Stimulated activated CD4-positive, alpha-beta T cell treated with anti-CD3 and anti-CD28 coated beads, Interleukin-4, amount 100 ng/mL, for 1 hour (primary cell): ENCODE measurements at places on chromosomes 6 and 20.

DNA sequence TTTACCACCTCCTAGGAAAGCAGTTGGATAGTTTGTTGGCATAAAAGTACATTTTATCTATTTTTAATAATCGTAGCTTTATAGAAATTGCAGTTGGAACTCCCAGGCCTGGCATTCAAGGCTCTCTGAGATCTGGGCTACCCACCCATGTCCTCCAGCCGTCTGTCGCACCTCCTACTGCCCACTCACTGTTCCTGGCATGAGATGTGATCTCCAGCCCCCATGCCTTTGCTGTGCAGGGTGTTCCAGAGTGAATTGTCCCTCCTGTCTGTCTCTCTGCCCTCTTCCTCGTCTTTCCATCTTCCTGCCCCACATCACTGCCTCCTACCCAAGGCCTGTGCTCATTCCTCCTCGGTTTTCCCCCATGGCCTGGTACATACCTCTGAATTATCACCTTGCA is 50.7 kb downstream of the PTPN1 start:
- no peak for DNase-seq

DNA sequence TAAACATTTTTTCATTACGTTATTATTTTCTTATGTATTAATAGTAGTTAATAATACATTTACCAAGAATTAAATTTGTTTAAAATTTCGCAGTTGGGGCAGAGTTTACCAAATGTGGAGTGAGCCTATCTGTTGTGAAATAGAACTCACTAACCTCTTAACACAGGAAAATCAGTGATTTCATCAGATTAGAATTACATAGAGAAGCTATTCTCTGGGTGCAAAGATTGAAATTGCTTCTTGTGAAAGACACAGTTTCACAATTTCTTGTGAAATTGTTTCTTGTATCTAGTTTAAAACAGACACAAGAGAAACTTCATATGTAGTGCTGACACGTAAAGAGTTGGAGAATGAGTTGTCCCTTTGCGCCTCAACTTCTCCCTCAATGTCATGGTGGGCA is 69.4 kb upstream of the PRL start:
- DNase-seq: no peak

DNA sequence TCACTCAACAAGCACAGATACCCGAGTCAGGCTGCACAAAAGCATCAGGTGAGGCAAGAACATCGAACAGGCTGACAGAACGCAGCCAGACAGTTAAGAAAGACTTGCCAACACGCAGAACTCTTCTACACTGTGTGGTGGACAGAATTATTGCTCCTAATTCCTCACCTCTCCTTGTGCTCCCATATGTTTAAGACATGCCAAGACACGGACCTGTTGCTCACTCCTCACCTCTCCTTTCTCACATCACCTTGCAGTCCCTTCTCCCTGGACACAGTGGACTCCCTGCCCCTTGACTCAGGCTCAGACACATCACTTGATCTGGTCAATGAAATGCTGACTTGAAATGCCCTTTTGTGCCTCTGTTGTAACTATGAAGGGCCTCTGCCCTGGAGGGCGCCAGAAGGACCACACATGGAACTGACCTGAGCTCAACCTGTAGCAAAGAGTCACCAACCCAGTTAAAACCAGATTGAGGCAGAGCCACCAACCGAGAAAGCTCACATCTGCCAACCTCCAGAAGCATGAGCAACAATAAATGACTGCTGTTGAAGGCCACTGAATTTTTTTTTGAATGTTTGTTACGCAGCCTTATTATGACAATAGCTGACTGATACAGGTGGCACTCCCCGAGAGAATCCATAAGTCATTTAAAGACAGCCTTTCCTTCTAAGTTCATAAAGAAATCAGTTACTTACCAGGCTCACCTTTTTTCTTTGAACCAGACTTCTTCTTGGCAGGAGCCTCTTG is 24.0 kb downstream of the RRBP1 start:
- no peak for DNase-seq

DNA sequence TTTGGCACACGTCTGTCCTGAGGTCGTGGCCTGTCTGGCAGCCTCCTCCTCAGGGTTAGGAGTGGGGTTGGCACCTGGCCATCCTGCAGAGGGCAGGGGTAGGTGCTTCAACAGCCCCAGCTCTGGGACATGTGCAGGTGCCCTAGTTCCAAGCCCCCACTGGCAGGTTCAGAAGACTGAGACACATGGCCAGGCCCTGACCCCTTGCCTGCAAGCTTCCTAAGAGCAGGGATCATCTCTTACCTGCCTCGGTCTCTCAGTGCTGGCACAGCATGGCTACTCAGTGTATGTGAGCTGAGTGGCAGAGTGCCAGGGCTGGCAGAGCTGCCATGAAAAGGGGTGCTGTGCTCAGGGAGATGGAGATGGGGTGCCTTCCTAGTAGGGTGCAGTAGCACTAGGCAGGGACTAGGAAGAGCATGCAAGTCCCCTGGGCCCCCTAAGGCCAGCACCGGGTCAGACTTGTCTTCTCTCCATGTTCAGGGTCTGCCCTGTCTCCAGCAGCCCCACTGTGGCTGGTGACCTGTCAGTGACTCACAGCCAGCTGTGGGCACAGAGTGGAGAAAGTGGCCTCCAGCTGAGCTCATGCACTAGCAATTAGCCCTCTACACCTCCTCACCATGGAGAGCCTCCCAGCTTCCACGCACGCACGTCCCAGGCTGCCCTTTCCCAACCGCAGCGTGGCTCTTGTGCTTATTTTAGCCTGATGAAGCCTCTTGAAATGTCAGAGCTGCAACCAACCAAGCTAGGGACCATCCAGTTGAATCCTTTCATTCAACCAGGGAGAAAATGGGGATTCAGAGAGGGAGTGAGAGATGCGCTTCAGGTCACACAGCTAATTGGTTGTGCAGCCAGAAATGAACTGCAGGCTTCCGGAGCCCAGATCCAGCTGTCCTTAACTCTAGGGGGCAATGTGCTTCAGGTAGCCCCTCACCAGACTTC is 116.6 kb downstream of the MRPL14 start:
- no peak for DNase-seq

- no peak for DNase-seq
Observed at GRCh38 chr6:90241229-90241880, 55.3 kb downstream of the BACH2 start.

GRCh38 chr6:12570461-12571030 is 146.0 kb upstream of the PHACTR1 start:
- no peak for DNase-seq

GRCh38 chr20:23925789-23926525 is 46.4 kb upstream of the CST5 start:
- no peak for DNase-seq

GRCh38 chr6:92608751-92609150 is 810.6 kb downstream of the EPHA7 start:
- no peak for DNase-seq

GRCh38 chr6:44269921-44270525 is at the start of gene TMEM151B:
Gene TMEM151B (plus strand): TSS chr6:44270450. CDS start chr6:44270743, 293 bp downstream.
- no peak for DNase-seq

DNA sequence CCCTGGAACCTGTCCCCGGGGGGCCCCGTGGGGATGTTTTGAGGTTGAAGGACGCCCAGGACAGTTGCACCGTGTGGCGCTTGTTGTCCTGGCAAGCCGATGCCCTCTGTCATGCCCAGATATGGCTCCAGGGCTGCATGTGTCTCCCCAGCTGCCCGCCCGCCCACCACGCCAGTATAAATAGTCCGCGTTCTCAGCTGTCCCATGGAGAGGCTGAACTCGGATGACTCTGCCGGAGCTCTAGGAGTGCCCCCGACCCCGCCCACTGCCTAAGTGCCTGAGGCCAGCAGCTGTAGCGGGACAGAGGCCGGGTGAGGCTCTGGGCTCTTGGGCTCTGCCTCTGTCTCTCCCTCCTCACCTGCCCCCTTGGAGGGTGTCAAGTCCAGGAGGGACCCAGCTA is 83.0 kb upstream of the GATA5 start:
- no peak for DNase-seq

- no peak for DNase-seq
Observed at GRCh38 chr6:116512111-116512559, 696 bp downstream of the CALHM5 start.

DNA sequence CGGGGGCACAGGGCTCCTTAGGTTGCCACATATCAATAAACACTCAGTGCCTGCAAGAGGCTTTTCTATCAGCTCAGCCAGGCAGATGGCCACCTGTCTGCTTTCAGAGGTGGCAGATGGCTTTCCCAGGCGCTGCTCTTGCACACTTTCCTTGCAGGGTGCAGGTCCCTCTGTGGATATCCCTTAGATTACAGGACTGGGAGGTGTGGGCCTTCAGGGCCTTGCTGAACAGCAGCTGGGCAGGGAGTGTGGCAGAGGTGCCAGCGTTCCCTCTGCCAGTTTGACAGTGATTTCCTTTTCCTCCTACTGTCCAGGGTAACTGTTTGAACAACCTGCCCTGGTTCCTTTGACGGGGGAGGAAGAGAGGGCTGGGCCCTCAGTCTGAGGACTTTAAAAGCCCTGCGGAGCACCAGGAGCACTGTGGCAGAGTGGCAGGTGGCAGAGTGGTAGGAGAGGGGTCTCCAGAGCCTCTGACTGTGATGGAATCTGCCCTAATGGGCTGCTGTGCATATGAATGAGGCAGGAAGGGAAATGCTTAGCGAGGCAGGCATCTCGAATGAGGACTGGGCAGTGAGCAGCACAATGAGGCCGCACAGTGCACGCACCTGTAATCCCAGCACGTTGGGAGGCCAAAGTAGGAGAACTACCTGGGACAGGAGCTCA is 34.2 kb downstream of the ABHD12 start:
- no peak for DNase-seq

DNA sequence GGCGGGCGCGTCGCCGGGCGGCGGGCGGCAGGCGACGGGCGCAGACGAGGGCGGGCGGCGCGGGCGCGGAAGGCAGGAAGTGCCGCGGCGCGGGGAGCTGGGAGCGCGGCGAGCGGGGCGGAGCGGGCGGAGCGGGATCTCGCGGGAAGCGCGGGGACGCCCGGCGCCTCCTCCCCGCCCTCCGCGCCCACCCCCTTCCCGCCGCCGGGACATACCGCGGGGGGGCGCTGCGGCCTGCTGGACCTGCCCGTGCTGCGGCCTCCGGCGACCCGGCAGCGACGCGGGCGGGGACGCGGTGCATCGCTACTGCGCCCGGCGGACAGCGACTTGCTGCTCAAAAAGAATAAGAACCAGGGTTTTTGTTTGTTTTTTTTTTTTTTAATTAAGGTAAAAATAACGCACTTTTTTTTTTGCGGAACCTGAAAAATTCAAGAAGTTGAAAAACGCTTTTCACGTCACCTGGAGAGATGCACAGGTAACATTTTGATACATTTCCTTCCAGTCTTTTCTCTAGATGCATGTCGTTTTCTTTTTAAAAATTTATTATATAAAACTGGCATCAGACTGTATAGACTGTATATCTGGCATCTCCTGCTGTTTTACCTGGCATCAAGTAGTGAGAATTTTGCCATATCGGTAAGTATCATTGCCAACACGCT is at the start of gene CENPB:
CENPB (minus strand) TSS at position 76 of the 659 bp plus-strand sequence. CDS start 257 bp downstream, outside the sequence.
- peak; percentile 92 for DNase-seq

DNA sequence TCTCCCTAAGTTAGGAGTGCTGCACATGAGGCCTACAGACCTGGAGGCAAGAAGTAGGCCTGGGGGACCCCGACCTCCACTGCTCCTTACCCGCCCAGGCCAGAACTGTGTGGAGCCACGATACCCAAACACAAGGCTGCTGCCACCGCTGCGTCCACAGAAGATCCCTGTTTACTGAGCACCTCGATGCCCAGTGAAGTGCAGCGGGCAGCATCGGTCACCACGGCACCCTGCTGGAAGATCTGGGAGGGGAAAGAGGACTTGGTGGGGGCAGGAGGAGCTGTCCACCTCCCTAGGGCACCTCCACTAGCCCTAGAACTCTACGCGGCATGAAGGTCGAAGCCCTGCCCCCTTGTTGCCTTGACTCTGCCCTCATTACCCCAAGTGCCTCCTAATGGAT is 9.9 kb downstream of the GGT7 start:
- no peak for DNase-seq

DNA sequence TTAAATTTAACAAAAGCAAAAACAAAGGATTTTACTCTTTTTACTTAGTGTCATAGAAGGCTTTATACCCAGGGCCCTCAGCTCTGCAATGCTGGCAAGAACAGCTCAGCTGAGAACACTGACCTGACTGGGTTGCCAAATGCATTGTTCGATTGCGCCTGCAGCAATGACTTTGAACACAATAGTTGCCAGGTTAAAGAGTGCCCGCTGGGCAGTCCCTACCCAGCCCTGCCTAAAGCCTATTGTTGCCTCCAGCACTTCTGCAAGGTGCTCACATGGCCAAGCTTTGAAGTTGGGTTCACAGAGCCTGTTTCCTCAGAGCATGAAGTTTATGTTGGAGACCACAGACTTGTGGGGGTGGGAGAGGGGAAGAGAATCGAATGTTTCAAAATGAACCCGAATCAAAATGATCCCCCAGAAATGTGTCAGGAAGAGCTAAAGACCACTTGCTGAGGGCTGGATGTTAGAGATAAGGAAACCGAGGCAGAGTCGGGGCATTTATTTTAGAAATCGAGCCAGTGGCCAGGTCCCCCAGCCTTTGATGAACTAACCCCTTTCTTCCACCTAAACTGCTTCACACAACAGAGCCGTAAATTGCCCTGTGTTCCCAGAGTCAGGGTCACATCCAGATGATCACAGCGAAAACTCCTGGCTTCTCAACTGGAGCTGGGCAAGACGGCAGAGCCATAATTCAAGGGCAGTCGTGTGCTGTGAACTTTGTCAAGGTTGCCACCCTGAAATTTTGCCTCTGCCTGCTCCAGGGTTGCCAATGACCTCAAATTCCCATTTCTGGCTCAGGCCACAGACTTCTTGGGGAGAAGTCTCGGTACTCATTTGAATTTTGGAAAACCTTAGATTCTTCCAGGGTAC is 55.0 kb downstream of the FOXA2 start:
- no peak for DNase-seq

- no peak for DNase-seq
Observed at GRCh38 chr20:22389836-22390542, 194.4 kb downstream of the FOXA2 start.

DNA sequence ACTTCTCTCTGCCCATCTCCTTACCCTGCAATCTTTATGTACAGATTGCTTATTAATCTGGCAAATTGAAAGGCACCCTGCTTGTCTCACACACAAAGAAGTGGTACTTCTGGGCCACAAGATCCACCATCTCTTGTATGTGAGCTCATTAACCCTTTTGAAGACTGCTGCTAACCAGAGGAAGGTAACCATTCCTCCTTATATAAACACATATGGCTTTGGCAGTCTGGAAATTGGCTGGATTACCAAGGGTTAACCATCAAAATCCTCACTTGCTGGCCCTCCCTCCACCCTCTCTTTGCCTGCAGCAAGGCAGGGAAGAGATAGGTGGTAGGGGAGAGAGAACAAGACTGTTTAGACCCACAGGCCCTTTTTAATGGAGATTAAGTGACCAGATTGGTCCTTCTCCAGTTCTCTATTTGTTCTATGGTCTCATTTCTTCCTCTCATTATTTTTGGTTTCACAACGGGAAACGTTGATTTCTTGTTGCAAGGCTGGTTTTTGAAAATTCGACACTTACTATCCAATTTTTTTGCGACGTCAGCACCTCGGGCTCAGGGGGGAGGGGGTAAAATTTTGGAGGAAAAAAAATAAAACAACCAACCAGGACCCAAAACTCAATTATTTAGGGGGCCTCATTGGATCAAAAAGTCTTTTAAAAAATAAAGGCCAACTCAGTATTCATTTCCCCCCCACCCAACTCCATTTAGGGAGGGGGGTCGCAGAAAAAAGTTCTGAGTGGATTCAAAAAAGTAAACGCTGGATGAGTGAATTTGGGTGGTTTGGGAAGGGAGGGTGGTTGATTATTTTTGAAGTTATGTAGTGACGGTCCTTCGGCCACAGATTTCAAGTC is 859 bp downstream of the PPP1R10 start:
- peak; percentile 18 for DNase-seq
